ENCODE measurements at places on chromosomes 12 and 14.

- no peak for DNase-seq
These were observed 25.1 kb upstream of the LRTM2 start for GRCh38 chr12:1795221-1795784.

DNA sequence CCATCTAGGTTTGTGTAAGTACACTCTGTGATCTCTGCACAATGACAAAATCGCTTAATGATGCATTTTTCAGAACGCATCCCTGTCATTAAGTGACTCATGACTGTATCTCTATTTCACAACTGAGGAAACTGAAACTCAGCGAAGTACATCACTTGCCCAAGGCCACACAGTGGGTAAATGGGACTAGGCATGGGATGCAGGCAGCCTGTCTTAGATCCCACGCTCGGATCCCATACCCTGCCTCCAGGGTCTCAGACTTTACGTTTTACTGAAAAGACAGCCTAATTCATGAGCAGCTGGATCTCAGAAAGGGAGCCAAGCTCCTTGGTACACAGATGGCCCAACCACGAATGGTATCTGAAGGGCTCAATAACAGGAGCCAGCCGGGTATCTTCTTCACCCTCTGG lies 2.4 kb upstream of the MLEC start:
- no peak for DNase-seq

DNA sequence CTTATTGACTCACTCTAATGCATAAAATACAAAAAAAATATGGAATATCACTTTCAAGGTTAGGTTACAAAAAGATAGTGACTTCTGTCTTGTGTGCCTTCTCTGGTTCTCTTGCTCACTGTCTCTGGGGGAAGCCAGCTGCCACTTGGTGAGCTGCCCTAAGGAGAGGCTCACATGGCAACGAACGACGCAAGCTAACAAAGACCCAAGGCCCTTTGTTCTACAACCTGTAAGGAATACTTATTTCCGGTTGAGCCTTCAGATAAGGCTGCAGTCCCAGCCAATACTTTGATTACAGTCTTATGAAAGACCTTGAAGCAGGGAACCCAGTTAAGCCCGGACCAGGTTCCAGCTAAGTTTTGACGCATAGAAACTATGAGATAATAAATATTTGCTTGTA lies 242.4 kb upstream of the TBX3 start:
- DNase-seq: no peak

DNA sequence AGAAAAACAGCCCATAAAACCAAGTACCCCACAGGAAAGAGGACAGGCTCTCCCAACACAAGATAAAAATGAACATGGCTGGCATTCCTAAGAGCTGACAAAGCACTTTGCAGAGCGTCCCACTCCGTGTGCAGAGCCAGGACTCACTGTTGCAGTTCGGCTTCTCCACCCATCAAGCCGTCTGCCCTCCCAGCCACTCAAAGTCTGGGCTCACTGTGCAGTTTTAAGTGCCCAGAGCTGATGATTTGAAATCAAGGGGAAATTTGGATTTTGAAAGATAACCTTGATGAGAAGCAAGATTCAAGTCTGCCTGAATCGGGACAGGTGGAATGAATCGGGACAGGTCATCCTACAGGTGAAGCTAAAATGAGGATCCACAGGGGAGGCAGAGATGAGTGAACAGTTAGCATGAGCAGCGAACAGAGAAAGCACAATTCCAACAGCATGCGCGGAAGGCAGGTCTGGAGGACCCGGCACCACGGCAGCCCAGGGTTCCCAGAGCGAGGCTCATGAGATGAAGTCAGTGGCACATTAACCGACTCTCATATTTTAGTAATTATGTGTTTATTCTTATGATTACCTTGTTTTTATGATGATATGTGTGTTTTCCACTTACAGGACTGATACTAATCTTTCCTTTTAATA lies 39.8 kb upstream of the GPR68 start:
- peak; percentile 57 for DNase-seq

DNA sequence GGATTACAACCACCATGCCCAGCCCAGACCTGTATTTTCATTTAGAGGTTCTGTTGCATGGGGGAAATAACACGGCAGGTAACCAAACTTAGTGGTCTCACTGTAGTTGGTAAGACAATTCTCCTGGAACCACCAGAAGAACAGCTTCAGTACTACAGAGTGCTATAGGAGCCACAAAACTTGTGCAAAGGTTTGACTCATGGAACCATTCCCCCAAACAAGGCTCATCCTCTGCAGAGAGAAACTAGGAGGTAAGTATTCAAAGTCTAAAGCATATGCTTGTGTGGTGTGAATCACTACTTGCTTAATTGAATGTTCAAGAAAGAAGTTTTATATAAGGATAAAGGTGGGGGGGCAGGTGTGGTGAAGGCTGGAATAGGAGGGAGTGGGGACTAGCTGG lies 58.7 kb downstream of the GNS start:
- no peak for DNase-seq

GRCh38 chr12:11482955-11483354 lies 87.6 kb upstream of the PRB2 start:
- DNase-seq: no peak

DNA sequence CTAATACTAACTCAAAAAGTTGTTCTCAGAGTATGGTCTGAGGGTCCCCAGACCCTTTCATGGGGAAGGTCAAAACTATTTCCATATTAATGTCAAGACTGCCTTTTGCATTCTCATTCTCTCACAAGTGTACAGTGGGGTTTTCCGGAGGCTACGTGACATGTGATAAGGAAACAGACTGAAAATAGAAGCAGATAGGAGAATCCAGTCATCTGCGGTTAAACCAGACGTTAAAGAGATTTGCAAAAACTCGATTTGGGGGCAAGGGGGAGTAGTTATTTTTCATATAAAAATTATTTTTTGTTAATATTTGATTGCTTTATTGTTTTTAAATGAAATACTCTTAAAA lies 1.0 kb upstream of the NAP1L1 start:
- no peak for DNase-seq

DNA sequence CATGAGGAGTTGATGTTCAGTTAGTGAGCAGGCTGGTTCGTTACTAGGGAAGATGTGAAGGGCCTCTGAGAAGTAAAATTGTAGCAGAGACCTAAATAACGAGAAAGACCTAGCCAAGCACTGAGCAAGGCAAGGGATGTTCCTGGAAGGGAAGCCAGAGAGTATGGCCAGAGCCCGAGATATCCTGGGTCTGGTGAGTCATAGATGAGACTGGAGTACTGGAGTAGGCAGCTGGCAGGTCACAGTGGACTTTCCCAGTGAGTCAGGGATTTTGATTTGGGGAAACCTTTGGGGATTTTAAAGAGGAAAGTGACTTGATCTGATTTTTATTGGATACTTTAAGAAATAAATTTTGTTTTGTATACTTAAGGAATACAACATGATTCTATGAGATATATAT lies 369.0 kb downstream of the DIO2 start:
- no peak for DNase-seq

GRCh38 chr14:61470261-61470960 lies 149.0 kb downstream of the PRKCH start:
- peak; percentile 98 for DNase-seq

DNA sequence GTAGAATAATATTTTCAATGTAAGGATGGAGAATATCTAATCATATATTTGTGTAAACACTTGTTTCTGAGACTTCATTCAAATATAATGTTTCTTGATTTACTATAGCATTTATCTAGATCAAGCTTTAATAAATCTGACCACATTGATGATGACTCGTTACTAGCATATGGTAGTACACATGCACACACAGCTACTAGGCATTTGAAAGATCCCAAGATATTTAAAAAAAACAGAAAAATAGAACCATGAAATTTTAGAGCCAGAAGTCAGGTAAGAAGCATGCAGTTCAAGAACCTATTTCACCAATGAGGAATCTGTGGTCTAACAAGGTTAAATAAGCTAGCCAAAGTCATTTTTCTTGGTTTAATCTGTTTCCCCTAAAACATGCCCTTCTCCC lies 32.0 kb downstream of the DCP1B start:
- DNase-seq: peak; percentile 45

- DNase-seq: no peak
These were observed 589 bp upstream of the ZNF219 start for GRCh38 chr14:21098892-21099595.

- no peak for DNase-seq
These were observed 233.8 kb upstream of the GARIN6 start for GRCh38 chr12:99413751-99414150.

- no peak for DNase-seq
These were observed 31.9 kb downstream of the NT5DC3 start for GRCh38 chr12:103809154-103809553.

- no peak for DNase-seq
These were observed 3.1 kb upstream of the DDHD1 start for GRCh38 chr14:53156238-53156637.

- no peak for DNase-seq
These were observed 25.0 kb downstream of the EIF2S1 start for GRCh38 chr14:67385120-67385519.

- peak; percentile 89 for DNase-seq
These were observed 192.8 kb upstream of the EEA1 start for GRCh38 chr12:93121729-93122488.

DNA sequence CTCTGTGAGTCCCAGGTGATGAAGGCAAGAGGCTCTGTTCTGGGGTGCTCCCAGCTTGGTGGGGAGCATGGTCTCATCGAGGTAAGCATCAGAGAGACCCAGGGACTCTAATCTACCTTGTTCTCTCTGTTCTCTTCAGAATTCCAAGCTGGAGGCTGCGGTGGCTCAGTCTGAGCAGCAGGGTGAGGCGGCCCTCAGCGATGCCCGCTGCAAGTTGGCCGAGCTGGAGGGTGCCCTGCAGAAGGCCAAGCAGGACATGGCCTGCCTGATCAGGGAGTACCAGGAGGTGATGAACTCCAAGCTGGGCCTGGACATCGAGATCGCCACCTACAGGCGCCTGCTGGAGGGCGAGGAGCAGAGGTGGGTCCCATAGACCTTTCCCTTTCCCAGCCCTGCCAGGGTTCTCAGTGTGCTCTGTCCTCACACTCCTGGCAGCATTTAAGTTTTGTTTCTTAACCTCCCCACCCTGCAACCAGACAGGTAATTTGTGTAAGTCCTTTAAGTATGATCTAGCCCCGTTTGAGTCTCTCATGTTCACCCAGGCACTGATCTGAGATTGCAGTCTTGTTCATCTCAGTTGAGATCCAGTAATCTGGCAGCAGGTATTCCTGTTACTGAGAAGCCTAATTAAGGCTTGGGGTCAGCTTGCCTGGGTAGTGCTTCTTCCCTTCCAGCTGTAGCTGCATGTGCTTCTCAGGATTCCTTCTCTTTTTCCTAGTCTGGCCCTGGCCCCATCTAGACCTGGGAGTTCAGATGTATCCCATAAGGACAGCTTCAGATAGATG lies 14.8 kb upstream of the KRT81 start:
- DNase-seq: no peak

- DNase-seq: no peak
These were observed 17.2 kb downstream of the WSCD2 start for GRCh38 chr12:108146035-108146893.

- DNase-seq: no peak
These were observed 9.6 kb upstream of the CCER1 start for GRCh38 chr12:90964616-90965015.

DNA sequence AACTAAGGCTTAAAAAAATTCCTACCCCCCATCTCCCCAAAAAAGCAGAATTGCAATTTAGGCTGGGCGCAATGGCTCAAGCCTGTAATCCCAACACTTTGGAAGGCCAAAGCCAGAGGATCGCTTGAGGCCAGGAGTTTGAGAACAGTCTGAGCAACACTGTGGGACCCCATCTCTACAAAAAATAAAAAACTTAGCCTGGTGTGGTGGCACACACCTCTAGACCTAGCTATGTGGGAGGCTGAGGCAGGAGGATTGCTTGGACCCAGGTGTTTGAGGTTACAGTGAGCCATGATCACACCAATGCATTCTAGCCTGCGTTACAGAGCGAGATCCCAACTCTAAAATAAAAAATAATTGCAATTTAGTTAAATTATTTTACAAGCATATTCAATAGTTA lies 54.1 kb downstream of the CPM start:
- DNase-seq: no peak

DNA sequence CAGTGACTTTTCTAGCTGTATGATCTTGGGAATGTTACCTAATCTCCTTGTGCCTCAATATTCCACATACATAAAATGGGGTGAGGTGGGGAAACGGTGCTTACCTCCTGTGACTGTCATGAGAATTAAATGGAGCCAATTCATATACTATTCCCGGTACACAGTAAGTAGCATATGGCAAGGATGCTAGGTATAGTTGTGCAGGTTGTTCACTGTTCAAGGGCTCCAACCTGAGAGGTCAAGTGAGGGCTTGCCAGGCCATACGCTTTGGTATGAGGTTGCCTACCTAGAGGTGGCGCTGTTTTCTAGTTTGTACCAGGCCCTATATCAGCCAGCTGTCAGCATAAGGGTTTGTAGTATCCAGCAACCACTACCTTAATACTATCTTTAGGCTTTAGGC lies 3.6 kb upstream of the BATF start:
- DNase-seq: no peak

DNA sequence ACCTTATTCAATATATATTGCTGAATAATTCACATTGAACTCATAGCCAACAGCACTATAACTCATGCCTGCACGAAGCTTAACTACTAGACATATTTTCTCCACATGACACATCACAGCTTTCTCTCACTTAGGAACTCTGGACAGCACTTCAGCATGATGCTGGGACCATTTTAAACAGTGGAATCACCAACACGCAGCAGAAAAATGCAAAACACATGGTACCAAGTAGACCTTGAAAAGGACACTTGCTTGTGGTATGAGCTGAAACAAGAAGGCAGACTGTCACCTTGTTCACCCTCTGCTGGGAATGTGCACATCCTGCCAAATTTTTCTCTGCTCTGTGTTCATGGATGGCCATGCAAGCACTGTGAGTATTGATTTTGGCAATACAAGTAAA lies 34.8 kb upstream of the CD9 start:
- DNase-seq: peak; percentile 65

- no peak for DNase-seq
These were observed 945 bp upstream of the HIP1R start for GRCh38 chr12:122834104-122834920.

DNA sequence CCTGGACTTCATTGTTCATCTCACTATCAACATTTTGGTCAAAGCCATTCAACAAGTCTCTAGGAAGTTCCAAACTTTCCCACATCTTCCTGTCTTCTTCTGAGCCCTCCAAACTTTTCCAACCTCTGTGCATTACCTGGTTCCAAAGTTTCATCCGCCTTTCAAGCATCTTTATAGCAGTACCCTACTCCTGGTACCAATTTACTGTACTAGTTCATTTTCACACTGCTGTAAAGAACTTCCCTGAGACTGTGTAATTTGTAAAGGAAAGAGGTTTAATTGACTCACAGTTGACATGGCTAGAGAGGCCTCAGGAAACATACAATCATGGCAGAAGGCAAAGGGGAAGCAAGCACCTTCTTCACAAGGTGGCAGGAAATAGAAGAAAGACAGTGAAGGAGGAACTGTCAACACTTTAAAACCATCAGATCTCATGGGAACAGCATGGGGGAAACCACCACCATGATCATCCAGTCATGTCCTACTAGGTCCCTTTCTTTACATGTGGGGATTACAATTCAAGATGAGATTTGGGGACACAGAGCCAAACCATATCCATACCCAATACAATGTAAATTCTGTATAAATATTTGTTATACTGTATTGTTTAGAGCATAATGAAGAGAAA lies 109.7 kb downstream of the C12orf75 start:
- DNase-seq: no peak

All from fibroblast of skin of left quadriceps (primary cell).